ENCODE measurements at places on chromosomes 5 and 9.

DNA sequence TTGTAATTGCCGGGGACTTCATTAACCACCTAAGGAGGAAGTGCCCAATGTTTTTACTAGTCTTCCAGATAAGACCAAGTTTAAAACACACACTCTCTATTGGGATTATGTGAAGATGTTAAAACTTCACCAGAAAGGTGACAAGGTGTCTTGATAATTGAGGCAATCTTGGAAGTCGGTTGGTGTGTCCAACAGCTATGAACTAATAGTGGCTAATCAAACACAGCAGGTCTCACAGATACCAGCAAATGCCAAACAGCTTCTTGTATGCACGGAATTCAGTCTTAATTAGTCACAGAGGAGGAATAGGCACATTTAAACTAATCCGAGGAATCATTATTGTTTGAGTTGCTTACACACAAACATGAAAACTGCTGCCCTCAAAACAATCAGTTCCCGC is 214.5 kb downstream of the SEC61B start:
- DNase-seq = no peak

GRCh38 chr9:93967020-93967803 is 12.1 kb upstream of the BARX1 start:
- no peak for DNase-seq

GRCh38 chr5:142095651-142096330 is 12.8 kb upstream of the NDFIP1 start:
- no peak for DNase-seq

DNA sequence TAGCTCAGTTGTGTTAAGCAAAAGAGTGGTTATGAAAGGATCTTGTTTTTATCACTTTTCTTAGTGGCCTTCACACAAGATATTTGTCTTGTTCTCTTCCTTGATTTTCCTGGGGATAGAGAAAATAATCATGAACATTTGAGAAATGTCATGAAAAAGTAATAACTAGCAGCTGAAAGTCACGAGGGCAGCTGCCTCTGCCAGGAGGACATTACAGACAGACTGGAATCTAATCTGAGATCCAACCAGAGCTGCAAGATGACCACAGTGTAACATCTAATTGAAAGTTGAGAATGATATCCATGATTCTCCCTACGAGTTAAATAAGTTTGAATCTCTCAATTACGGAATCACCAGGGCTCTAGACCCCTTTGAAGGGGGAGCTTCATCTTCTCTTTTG is 274.9 kb downstream of the ARHGAP26 start:
- DNase-seq = no peak

DNA sequence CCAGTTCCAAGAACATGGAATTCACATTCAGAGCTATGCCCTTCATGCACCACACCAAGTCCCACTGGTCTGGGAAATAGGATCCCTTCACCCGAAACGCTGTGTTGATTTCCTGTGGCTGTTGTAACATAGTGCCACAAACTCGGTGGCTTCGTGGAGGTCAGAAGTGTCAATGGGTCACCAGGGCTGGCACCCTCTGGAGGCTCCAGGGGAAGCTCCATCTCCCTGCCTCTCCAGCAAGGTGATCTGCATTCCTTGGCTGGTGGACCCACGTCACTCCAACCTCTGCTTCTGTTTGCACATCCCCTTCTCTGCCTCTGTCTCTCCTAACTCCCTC is 28.9 kb upstream of the ALDH1B1 start:
- no peak for DNase-seq

GRCh38 chr9:38747067-38747466 is 27.1 kb upstream of the FAM240B start:
- no peak for DNase-seq

DNA sequence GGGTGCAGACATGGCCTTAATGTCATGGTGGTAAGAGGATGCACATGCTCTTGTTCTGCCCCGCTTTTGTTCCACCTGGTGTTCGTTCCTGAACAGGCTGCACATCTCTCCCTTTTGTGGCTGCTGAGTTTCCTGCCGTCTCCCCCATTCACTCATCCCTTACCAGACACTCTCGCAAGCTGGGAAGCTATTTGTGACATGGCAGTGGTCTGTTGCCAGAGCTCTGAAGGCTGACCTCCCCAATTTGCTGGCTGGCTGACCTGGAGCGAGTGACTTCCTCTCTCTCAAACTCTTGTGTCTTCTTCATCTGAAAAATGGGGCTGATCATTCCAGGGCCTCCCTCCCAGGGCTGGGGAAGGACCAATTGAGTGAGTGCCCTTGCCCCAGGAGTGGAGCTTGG is 35.9 kb downstream of the HRH2 start:
- DNase-seq = no peak

GRCh38 chr9:4069457-4070153 is 230.3 kb downstream of the GLIS3 start:
- DNase-seq = no peak

GRCh38 chr5:169195601-169196000 is 105.3 kb downstream of the SLIT3 start:
- DNase-seq = no peak

DNA sequence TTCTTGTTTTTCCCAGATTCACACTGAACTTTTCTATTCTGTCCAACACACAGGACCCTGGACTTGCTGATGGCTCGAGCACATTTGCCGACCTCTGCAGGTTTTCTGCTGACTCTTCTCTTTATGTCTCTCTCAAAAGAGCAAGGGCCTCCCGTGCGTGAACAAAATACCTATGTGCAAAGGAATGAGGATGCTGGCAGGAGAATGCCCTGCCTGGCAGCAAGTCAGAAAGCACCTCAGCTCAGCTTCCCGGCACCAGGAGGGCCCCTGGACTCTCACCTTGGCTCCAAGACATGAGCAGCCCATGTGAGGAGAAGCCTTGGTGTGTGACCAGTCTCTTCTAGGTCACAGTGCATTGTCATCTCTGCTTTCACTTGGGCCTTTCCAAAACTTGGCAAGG is 36.1 kb downstream of the PAPPA start:
- no peak for DNase-seq

- DNase-seq = no peak
Observed at GRCh38 chr9:98864281-98865174, 57.1 kb downstream of the GALNT12 start.

GRCh38 chr9:29456940-29457339 is 1883.7 kb upstream of the C9orf72 start:
- DNase-seq = no peak

- peak; percentile 12 for DNase-seq
Observed at GRCh38 chr5:80686757-80687156, 32.0 kb upstream of the DHFR start.

DNA sequence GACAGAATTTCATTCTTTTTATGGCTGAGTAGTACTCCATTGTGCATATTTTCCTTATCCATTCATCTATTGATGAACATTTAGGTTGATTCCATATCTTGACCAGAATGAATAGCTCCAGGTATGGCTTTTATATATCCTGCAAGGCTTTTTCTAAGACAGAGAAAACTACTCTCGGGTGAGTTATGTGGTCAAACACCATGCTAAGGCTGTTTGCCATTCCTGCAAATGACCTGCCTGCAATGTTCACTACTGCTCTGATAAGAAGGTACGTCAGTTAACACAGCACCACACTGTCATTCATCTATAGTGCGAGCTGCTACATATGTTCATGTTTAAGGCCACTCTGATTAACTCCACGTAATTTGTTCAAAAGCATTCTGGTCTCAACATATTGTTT is 256.8 kb upstream of the RGMB start:
- DNase-seq = no peak

DNA sequence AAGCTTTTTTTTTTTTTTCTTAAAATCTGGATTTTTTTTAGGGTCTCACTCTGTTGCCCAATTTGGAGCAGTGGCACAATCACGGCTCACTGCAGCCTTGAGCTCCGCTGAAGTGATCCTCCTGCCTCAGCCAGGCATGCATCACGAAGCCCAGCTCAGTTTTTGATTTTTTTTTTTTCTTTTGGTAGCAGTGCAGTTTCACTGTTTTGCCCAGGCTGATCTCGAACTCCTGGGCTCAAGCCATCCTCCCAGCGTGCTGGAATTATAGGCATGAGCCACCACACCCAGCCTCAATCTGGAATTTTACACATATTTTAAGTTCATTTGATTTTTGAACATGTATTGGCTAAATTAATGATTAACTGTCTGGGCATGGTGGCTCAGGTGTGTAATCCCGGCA is 36.3 kb downstream of the TRIO start:
- DNase-seq = no peak

DNA sequence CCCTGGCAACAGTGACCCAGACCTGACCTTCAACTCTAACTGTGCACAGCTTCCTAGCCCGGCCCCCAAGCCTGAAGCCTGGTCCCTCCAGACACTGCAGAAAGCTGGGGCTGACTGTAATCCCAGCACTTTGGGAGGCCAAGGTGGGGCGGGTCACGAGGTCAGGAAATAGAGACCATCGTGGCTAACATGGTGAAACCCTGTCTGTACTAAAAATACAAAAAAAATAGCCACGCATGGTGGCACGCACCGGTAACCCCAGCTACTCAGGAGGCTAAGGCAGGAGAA is 35.9 kb downstream of the ADAMTS2 start:
- DNase-seq = no peak

DNA sequence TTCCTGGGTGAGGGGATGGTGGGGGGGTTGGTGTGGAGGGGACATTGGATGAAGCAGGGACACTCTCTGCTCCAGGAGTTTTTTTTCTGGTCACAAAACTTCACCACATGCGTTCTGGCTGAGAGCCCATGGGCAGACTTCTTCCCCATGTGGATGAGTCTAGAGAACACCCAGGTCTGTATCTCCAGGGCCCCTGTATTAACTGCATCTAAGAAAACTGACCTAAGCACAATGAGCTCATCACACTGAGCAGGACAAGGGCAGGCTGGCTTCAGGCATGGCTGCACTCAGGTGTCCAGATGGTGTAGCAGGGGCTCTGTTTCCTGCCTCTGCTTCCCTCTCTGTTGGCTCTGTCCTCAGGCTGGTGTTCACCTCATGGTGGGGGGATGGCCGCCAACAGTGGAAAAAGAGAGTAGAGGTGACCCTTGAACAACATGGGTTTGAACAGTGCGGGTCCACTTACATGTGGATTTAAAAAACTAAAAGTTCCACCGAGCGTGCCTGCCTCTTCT is 85.3 kb upstream of the STC2 start:
- DNase-seq = no peak

DNA sequence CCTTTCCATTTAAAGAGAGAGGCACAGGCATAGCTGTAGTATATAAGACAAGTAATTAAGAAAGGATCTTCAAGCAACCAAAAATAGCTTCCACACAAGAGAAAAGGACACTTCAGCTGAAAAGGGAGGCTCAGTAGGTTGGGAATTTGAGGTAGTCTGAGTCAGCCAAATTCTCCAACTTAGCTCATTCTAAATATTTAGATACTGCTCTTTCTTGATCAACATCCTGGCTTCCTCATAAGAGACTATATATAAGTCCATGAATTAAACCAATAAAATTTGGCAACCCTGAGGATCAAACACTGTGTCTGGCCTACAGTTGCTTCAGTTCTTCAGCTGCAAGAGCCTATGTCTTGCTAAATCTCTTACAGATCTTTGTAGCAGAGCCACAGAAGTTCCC is 17.8 kb downstream of the HINT1 start:
- peak; percentile 31 for DNase-seq

GRCh38 chr9:116152941-116153764 is 438 bp upstream of the PAPPA start:
- no peak for DNase-seq

- no peak for DNase-seq
Observed at GRCh38 chr9:73179589-73179988, 27.9 kb downstream of the ANXA1 start.

- peak; percentile 65 for DNase-seq
Observed at GRCh38 chr5:159156426-159157238, 52.7 kb downstream of the RNF145 start.

DNA sequence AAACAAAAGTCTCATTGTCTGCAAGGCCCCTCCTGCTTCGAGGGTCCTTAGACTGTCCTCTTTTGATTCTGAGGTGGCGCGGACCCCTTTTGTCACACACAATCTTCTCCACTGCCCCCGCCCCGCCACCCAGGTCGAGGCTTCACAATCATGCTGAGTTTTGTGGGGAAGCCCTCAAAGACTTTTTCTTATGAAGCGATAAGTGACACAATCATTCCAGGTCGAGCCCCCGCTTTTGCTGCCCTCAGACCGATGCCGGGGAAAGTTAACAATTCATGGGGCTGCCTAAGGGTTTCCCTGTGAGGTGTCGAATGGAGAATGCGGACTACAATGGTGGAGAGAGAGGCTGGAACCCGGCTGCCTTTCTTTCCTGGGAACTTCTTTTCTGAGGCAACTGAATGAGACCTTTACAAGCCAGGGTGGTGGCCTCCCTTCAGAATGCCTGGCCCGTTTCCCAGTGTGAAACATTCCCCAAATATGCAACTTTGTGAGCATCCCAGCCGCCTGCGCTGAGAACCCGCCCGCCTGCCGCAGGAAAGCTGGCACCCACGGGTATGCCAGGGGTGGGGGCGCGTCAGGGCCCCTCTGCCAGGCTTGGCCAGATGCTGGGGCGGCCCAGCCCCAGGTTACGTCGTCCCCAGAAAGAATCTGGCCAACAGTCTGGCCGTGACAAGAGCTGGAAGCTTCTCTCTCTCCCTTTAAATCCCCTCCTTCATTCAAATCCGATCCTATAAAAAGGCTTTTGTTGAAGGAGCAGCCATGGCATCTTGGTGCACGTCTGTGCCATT is 71.9 kb downstream of the MAP1B start:
- DNase-seq = peak; percentile 85

DNA sequence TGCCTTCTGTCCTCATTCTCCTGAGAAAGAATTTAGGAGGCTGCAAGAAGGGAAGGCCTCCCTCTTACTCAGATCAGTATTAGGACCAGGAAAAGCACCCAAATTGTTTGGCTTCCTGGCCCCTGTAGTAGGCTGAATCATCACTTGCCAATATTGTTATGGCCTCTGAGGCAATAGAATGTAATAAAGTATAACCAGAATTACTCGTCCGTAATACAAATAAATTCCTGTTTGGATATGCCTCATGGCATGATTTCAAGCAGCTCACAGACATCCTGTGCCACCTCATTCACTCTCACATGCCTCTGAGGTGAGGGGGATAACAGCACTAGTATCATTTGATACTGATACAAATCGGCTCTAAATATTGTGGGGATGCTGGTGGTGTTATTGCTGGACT is 427.3 kb downstream of the ISL1 start:
- DNase-seq = no peak

- DNase-seq = peak; percentile 43
Observed at GRCh38 chr5:90096415-90097081, 313.0 kb downstream of the CETN3 start.

GRCh38 chr5:55052383-55052931 is 28.4 kb downstream of the GZMK start:
- DNase-seq = no peak

GRCh38 chr9:129309906-129310305 is 131.8 kb upstream of the IER5L start:
- DNase-seq = no peak

GRCh38 chr5:137921931-137922330 is 32.7 kb downstream of the PKD2L2 start:
- DNase-seq = no peak

All from AG08396 (cell line).